Germinal center (tissue), 1 donor: ENCODE measurements at places on chromosomes 12 and 14.

GRCh38 chr14:101602466-101602840 is 41.2 kb downstream of the DIO3 start:
- DNase-seq = no peak

DNA sequence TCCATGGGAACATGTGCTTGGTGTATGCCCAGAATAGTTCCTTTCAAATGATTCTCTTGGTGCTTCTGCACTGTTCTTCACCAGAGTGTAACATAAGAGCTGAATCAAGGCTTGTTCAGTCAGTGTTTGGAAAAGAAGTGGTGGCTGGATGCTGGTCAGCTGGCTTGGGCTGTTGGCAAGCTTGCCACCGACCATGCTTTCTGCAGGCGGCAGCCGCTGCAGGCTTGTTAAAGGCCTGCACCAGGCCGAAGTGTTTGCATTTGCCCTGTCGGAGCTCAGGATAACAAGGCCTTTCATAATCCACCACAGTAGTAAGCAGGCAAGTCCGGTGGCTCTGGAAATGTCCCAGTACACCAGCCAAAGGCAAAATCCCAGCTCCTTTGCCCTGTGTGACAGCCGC is 26.9 kb downstream of the DAAM1 start:
- DNase-seq = no peak

DNA sequence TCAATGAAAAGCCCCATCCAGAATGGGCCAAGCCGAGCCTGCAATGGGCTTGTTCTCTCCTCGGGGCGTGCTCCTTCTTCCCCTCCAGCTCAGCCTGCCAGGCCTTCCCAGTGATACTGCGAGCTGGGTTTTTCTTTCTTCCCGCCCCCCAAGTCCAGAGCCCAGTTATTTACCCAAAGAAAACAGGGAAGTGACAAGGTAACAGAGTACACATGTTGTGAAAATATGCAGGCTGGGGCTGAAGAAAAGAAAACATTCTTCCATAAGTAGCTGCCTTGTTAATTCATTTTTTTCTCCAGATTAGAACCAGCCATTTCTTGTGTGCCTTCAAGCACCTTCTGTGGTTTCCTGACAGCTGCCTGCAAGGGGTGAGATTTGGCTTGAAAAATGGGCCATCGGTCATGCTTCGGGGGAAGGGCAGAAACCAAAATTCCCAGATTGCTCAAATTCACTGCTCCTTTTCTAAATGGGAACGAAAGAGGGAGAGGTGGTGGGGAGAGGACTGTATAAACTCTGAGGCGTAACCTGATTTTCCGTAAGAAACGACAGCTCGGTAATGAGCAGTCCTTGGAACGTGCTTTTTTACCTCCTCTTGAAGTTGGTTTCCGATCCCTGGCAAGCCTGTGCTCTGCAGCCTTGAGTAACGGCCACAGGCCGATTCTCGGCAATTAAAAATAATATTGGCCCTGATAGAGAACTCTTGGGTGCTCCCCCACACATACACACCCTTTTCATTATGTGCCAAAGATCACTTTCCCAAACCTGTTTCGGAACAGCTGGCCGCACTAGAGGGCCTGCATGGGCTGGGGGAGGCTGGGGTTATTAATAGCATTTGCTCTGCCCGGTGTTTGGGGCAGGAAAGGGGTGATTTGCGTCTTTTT is 229.4 kb downstream of the ZFP36L1 start:
- DNase-seq = no peak

- DNase-seq = no peak
These were observed 95.8 kb upstream of the ATXN7L3B start for GRCh38 chr12:74441872-74442271.

DNA sequence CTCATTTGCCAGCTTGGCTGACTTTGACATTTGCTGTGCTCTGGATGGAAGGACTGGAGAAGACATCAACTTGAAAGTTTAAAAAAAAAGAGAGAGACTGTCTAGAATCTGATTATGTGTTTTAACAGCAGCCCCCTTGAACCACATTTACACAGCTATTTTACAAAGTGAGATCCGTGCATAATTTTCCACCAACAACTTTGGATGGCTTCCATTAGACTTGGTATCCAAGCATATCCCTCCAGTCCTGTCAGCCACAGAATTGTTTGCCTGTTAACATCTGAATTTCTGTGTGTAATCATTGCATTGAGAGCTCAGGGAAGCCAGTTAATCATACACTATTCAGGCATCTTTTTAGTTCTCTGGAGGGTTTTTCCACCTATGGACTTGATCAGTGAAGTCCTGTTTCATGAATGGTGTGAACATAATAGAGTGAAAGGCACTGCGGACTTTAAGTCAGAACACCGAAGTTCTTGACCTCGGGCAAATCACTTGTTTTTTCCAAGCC is 93.7 kb downstream of the SAMD4A start:
- no peak for DNase-seq

DNA sequence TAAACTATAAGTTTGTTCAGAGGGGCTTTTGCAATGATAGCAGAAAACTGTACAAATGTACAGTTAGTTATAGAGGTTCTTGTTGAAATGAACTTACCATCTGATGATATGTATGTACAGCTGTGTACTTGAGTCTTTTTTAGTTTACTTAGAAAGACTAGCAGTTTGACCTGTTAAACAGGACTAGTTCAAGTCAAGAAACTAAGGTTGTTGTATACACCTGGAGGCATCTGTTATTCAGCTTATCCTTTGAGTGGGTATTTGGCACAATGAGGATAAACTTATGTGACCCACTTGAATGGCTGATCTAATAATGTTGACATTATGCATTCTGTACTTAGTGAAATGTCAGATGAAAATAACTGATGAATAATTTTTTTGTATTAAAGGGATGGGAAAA is 13.4 kb downstream of the MTERF2 start:
- DNase-seq = no peak

DNA sequence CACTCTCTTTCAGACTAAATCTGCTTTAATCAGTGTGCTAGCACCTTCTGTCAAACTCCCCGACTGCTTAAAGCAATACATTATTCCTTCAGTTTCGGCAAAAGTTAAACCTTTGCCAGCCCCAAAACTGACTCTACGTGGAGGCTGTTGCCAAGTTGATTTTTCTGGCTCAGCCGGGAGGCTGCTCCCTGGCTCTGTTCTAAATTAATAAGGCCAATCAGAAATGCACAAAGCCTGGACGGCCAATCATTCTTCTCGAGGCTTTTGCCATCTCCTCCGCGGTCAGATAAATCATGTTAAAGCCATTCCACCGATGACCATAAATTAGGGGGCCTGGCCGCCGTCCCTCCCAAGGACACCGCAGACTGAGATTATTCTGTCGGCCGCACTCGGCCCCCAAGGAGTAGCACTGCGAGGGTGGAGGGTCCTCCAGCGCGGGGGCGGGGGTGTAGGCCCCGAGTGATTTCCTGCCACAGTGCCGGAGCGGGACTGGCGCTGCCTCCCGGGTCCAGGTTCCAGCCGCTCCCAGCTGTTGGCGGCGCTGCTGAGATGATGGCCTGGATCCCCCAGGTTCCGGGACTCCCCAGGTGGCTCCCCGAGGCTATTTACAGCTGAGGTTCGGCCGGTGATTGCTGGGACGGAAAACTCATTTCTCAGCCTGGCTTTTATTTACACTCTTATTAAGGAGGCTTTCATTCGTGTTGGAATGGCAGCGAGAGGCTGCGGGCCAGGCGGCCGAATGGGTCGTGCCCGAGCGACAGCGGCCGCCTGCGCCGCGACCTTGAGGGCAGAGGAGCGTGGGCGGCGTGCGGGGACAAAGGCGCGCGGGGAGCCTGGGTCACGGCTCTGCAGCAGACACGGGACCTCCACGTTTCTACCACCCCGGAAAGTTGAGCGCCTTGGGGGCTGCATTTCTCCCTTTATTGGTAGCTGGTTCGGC is 165.1 kb downstream of the MON2 start:
- peak; percentile 38 for DNase-seq

- DNase-seq = no peak
These were observed 1098.0 kb downstream of the BCL11B start for GRCh38 chr14:98174041-98174440.

DNA sequence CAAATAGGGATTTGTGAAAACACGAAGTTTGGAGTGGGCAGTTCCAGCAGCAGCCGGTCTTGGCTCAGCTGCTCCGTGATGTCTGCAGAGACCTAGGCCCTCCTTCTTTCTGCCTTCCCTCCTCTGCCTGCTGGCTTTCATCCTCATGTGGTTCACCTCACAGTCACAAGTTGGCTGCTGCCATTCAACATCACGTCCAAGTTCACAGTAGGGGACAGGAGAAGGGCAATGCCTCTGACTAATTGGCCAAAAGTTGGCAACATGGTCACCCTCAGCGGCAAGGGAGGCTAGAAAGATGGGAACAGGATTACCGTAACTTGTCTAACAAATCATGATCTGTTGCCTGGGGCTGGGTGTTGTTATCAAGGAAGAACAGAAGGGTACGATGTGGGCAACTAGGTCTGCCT is 7.8 kb upstream of the CACNA2D4 start:
- no peak for DNase-seq

GRCh38 chr12:69324797-69325466 is 23.2 kb upstream of the LYZ start:
- no peak for DNase-seq

DNA sequence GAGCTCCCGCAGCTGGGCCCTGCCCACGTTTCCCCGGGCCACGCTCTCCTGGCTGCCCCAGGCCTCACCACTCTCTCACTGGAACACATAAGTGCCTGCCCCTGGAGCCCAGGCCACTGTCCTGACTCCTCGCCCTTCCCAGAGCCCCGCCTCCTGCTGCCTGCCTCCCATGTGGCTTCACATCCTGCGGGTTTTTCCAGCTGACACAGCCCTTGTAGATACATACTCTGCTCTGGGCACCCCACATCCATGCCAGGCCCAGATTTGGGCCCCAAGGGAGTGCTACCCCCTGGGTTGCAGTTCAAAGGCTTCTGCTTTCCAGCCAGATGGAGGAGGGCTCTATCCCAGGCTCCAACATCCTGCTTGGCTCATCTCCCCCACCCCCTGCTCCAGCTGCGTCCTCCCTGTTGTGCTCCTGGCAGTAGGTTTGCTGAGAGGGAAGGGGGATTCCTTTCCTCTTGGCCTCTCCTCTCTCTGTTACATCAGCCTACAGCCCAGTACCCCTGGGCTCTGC is 60.1 kb downstream of the TSPAN9 start:
- no peak for DNase-seq

DNA sequence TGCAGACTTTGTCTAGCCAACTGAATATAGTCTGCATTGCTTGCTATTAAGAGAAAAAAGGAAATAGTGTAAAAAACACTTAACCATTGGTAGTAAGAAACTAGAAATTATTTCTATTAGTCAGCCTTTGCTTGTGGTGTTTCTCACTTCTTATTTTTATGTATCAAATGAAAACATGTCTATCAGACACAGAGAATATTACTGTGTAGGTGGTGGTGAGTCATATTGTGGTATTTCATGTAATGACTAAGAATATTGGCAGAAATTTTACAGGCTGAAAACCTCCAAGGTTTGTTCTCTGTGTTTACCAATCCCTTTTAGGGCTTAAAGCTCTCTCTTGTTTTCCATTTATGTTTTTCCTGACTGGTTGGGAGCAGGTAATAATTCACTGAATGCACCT is 87.2 kb downstream of the DAAM1 start:
- no peak for DNase-seq

GRCh38 chr14:61641914-61642613 is 53.2 kb upstream of the HIF1A start:
- no peak for DNase-seq

GRCh38 chr12:114476159-114476558 is 70.2 kb upstream of the TBX5 start:
- no peak for DNase-seq

DNA sequence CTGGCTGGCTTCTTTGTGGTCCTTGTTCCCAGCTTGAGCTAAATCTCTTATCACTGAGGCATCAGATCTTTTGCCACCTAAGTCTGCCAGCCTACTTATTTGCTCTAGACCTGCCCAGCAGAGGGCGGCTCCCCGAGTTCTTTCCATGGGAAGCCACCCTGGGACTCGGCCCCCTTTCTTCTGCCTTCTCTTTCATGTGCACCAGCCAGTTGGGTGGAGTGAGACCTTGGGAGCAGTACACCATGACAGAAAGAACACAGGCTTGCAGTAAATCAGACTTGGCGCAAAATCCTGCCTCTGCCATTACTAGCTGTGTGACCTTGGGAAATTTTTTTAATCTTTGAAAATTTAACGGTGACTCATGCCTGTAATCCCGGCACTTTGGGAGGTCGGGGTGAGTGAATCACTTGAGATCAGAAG is 7.4 kb downstream of the SMAGP start:
- DNase-seq = no peak

GRCh38 chr14:95547272-95547625 is 12.4 kb downstream of the GLRX5 start:
- DNase-seq = no peak

GRCh38 chr14:92336363-92336762 is 13.4 kb downstream of the SLC24A4 start:
- no peak for DNase-seq

DNA sequence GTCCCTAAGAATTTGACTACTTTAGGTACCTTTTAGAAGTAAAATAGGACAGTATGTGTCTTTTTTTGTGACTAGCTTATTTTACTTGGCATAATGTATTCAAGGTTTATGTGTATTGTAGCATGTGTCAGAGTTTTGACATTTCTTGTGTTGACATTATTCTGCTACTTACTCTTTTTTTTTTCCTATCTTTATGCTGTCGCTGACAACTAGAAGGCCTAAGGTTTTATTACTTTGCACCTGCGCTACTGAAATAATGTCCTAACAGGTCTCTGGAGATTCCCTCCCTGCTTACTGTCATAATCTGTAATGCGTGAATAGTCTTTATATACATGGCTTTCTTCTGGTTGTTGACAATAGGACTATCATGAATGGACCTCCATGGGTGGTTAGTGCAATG is 43.0 kb downstream of the PDE3A start:
- DNase-seq = no peak

DNA sequence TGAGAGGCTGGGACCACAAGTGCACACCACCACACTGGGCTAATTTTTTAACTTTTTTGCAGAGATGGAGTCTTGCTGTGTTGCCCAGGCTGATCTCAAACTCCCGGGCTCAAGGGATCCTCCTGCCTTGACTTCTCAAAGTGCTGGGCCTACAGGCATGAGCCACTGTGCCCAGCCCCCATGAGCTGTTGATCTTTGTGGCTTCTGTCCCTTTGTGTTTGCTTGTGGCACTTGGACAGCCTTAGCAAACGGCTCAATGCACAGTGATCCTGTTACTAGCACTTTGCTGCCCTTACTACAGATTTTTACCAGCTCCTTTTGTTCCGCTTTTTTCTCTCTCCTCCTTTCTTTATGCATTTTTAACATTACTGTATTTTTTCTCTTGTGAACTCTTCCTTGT is 25.3 kb upstream of the EVL start:
- no peak for DNase-seq

GRCh38 chr14:68487805-68488590 is 304.9 kb downstream of the ZFP36L1 start:
- DNase-seq = no peak

GRCh38 chr12:63521706-63522105 is 146.6 kb downstream of the DPY19L2 start:
- no peak for DNase-seq

- no peak for DNase-seq
These were observed 619.2 kb upstream of the LRFN5 start for GRCh38 chr14:40987481-40987880.

DNA sequence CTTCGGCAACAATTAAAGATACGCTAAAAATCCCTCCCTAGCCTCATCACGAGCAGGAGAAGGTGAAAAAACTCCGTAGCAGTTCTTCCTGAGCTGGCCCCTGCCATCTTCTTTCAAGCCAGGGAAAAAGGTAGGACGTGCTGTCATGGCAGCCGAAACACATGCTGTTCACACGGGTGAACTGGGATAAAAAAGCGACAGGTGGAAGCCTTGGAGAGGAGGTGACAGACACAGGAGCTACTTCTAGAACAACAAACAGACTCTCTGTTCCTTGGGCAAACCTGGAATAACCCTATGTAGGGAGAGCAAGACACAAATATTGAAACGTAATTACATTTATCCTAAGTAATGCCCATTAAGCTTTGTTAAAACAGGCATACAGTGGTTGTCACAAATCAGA is 81.3 kb downstream of the KCNK10 start:
- DNase-seq = no peak
